Activated CD4-positive, alpha-beta memory T cell treated with anti-CD3 and anti-CD28 coated beads for 36 hours (primary cell): ENCODE measurements at places on chromosomes 5 and 9.

- DNase-seq = peak; percentile 19
These were observed 26.7 kb downstream of the NDUFS6 start for GRCh38 chr5:1827886-1828397.

- DNase-seq = no peak
These were observed 93.3 kb upstream of the MAP1B start for GRCh38 chr5:72013766-72014624.

- DNase-seq = no peak
These were observed 198.9 kb downstream of the NXNL2 start for GRCh38 chr9:88733651-88734421.

DNA sequence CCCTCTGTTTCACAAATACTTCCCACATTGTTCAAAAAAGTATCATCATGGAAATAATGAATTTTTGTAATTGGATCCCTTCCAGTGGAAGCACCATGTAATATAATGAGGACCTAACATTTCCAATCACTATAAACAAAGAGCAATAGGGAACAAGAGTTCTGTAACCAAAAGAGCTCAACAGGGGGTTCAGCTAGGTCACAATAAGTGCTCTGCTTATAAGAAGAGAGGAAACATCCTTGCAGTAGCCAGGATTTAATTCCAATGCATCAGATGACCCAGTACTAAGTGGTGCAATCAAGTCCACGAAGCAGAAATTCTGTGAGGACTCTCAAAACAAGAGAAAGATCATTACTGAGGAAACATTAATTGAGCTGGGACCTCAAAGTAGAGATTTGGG lies 5.9 kb downstream of the SERINC5 start:
- DNase-seq = no peak

GRCh38 chr9:113556877-113557593 lies 93.5 kb downstream of the RGS3 start:
- peak; percentile 26 for DNase-seq

- no peak for DNase-seq
These were observed 443.9 kb downstream of the ZNF608 start for GRCh38 chr5:124302533-124302932.

DNA sequence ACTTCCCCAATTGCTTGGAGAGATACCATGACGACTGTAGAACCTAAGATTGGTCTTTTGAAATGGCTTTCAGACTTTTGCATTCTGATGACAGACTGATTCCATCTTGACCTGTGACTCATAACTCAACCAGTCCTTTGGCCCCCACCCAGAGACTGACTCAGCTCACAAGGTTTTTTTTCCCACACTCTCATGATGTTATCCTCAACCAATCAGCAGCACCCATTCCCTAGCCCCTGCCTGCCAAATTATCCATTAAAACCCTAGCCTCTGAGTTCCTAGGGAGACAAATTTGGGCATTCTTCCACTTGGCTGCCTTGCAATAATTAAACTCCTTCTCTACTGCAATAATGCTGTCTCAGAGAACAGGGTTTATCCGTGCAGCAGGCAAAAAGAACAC lies 1263.3 kb upstream of the CDH9 start:
- no peak for DNase-seq

GRCh38 chr9:130852801-130853200 lies 17.7 kb downstream of the ABL1 start:
- no peak for DNase-seq

- DNase-seq = no peak
These were observed 124.7 kb downstream of the TLE1 start for GRCh38 chr9:81564632-81565031.

DNA sequence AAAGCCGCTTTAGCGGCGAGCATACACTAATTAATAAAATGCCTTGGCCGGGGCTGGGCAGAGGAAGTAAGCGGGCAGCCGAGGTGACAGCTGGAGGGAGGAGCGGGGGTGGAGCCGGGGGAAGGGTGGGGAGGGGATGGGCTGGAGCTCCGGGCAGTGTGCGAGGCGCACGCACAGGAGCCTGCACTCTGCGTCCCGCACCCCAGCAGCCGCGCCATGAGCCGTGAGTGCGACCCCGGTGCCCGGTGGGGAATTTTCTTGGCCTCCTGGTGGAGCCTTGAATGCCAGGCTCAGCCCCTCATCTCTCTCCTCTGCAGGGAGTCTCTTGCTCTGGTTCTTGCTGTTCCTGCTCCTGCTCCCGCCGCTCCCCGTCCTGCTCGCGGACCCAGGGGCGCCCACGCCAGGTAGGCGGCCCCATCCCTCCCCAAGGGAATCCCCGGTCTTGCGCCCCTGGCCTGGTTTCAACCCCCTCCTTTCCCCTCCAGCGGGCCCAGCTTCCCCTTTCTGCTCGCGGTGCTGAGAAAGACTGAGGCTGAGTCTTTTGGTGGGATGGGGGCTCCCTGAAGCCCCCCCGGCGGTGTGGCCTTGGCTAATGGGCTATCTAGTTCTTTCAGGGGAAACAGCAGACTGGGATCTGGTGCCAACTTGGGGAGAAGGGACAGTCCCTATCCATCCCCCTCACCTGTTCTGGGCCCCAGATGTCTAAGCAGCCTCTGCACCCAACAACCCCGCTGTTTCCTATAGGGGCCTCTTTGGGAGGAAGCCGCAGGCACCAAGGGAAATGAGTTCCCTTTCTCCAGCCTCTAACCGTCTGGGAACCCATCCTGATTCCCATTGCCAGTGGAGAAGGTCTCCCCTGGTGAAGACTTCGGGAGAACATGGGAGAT lies at the start of gene PTGS1:
PTGS1 (plus strand) TSS at position 156 of the 887 bp plus-strand sequence; CDS start at position 217, 61 bp downstream.
- DNase-seq = peak; percentile 19

- no peak for DNase-seq
These were observed 47.5 kb downstream of the SLC22A5 start for GRCh38 chr5:132417010-132417439.

GRCh38 chr9:130781569-130781968 lies 53.5 kb upstream of the ABL1 start:
- no peak for DNase-seq

GRCh38 chr5:42919600-42919999 lies 107.9 kb upstream of the SELENOP start:
- no peak for DNase-seq

DNA sequence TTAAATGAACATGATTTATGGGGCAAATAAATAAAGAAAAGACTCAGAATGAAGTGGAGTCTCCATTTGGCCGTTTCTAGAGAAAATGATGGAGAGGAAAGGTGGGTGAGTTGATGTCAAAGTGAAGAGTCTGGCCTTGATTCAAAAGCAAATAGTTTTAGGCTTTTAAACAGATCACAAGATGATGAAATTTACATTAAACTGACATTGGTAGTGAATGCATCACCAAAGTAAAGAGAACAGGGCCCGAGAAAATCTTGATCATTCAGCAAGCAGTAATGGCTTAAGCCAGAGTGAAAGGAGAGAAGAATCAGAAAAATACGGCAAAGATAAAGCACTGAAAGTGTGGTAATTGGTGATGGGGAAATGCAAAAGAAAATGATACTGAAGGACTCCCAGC lies 460.0 kb upstream of the SGCD start:
- DNase-seq = no peak

DNA sequence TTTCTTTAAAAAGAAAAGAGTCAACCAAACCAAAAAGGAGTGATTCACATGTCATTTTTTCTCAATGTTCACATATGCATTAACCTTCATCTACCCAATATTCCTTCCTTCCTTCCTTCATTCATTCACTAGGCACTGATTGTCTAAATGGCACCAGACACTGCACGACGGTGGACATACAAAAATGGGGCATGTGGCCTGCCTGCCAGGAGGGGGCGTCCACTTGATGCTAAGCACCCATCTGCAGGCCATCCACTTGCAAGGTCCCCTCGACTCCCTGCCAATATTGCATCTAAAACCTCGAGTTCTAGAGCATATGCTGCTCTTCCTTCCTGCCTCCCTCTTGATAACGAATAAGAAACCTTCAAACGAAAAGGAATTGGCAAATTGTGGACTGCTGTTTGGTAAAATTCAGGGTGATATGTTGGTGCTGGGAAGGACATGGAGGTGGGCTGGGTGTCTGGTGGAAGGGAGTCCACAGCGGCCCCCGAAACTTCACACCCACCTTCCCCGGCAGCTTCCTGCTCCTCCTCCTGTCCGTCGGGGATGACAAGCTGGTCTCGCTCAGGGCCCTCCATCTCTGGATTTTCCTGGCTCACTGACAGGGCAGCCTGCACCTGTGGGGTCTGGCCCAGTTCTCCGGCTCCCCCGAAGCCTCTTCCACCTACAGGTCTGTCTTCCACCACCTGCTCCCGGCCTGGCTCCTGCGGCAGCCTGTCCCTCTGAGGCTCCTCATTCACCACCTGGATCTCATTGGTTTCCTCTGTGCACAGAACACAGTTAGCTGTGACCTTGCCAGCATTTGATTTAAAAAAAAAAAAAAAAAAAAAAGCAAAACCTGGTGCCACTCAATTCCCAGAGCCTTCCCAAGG lies 64.3 kb downstream of the GOLM1 start:
- DNase-seq = no peak

GRCh38 chr9:116027511-116027910 lies 126.1 kb upstream of the PAPPA start:
- DNase-seq = no peak

DNA sequence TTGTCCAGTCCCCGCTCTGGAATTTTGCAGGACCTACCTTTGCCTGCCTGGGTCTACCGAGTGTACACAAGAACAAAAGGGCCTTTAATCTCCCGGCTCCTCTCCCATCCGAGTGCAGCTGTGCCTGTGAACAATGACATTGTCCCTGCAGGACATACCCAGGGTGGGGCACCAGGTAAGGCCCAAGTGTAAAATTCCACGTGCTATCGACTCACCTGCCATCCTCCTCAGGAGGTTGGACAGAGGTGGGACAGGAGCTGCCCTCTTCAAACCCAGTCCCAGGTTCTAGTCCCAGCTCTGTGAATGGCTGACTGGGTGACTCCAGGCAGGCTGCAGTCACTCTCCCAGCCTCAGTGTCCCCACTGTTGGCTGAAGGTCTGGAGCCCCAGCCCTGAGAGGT lies 159.6 kb upstream of the ALDH1B1 start:
- DNase-seq = no peak

DNA sequence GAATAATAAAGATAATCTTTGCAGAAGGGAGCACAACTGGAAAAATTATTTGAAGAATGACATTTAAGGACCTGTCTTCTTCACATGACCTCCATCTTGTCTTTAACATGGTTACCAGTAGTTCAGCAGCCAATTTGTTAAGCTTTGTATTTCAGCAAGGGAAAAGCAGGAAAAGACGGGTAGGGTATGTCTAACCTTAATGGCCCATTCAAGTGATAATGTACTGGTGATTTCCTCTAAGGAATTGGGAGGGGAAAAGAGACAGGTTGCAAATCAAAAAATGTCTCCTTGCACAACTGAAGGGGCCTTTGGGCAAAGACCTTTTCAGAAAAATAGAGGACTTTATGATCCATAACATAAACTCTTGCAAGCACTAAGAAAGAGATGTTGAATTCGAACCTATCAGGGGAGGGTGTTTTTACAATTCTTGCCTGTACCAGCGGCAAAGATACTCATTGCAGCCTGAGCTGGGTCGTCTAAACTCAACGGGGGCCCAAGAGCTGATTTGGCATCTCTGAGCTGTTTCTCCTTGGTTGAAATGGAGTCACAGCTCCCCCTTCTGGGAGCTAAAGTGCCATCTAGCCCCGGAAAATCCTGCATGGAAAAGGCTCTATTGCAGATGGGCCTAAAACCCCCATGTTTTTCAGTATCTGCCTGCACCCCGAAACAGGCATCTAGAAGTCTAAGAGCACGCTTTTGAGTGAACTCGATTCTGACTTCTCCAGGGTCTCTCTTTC lies 3.8 kb downstream of the BRINP1 start:
- DNase-seq = no peak

DNA sequence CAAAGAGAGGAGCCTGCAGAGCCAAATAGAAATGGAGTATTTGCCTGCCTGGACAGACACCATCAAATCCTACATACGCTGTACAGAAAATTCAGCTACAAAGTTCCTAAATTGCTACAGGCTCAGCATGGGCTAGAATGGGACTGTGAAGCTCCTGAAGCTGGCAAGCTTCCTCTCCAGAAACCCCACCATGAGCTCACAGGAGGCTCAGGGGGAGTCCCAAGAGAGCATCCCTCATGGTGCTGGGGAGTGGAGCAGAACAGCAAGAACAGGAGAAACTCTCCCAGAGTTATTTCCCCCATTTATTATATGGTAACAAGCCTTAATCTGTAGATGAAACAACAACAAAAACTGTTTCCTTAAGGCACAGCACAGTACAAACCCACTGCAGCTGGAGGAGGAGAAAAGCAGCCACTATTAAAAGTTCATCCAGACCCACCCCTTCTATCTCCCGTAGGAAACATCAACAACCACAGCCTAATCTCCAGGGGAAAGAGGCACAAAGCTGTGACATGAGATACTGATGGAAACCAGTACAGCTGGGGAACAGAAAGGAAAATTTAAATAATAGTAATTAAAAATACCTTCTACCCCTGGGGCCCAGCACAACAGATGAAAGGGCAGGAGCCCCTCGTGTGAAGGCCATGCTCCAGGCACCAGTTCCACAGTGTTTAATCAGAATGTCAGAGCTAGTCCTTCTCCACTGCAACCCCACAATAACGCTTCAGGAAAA lies 548.5 kb downstream of the MTRR start:
- DNase-seq = no peak

- no peak for DNase-seq
These were observed 77.8 kb downstream of the ZCCHC7 start for GRCh38 chr9:37198039-37198729.

GRCh38 chr5:66615136-66615535 lies 18.9 kb downstream of the MAST4 start:
- no peak for DNase-seq

DNA sequence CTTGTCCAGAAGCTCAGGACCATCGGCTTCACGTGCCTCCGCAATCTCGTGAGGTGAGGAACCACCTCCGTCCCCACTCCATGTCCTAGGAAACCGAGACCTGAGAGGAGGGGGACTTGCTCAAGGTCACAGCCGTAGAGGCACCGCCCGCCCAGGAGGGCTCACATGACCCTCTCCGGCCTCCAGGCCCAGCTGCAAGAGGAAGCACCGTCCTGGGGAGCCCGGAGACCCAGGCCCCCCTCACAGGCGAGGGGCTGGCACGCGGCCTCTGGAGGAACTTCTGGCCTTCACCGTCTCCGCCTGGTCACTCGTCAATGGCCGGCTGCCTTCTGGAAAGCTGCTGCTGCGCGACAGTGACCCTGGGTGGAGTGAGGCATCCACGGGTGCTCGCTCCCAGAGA lies 24.2 kb downstream of the FAM78A start:
- DNase-seq = no peak
